ENCODE measurements at places on chromosomes 5 and 9. TPM values are rescaled to one million over a fixed set of nuclear protein-coding genes. Genes with fewer than 3 reads are reported as not detected.

DNA sequence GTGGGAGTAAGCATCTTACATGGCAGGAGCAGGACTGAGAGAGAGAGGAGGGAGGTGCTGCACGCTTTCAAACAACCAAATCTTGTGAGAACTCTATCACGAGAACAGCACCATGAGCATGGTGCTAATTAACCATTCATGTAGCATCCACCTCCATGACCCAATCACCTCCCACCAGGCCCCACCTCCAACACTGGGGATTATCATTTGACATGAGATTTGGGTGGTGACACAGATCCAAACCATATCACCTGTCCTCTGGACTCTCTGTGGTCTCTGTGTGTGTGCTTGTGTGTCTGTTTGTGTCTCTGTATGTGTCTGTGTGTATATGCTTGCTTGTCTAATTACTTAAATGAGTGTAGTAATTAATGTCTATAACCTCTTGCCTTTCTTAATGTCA lies 31.1 kb downstream of the SEC61B start:
- no peak for DNase-seq

DNA sequence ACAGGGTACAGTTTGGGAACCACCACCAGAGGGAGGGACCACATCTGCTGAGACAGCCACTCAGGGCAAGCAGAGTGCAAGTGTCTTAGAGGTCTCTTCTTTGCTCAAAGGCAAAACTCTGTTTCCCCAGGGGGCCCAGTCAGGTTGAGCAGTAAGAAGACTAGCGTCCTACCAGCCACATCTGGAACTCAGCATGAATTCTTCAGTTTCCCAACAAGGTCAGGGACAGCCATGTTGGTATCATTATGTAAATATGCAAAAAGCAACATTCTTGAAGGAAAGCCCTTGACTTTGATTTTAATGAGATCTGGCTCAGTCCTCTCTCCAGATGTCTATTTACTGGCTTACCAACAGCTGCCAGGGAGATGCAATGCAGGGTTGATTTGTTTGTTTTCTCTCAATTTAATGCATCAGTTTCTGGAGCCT lies 46.7 kb downstream of the TGFBI start:
- DNase-seq = peak; percentile 21

DNA sequence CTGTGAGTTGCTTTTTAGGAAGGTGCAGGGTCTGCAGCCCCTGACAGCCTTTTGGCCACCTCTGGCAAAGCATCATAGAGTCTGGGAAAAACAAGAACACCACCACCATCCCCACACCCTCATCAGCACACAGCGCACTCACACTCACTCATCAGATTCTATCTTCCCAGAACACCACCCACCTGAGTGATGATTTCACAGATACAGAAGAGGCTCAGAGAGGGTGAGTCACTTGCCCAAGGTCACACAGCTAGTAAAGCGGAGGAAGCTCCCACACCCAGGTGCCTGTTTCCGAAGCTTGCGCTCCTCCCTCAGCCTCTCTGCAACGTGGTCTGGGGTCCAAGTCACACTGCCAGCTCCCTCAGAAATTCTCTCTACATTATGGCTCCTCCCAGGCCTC lies 41.8 kb upstream of the HRH2 start:
- DNase-seq = no peak

DNA sequence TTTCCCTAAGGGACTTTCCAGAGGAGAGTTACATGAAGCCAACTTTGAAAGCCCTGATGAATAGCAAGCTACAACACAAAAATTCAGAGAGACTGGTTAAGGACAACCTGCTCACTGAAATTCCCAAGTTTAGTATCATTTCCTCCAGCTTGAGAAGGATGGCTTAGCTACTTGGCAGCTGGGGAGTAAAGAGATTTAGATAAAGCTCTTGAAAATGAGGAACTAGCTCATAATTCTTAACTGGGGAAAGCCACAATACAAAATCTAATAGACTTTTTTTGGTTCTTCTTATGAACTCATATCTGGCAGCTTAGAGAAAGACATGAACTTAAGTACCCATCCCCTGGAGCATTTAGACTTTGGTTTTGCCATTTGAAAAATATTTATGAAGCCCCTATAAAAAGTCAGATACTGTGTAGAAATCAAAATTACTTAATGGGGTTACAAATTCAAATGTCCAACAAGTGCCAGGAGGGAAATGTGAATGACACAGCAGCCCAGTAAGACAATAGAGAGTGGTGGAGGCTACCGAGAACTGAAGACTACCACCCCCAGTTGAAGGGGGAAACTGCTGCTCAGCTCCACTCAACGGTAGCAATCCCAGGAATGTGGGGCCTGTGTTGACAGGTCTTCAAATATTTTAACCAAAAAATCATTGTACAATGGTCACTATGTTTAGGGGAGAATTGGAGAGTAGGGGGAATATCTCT lies 79.4 kb upstream of the ADRB2 start:
- DNase-seq = peak; percentile 24

DNA sequence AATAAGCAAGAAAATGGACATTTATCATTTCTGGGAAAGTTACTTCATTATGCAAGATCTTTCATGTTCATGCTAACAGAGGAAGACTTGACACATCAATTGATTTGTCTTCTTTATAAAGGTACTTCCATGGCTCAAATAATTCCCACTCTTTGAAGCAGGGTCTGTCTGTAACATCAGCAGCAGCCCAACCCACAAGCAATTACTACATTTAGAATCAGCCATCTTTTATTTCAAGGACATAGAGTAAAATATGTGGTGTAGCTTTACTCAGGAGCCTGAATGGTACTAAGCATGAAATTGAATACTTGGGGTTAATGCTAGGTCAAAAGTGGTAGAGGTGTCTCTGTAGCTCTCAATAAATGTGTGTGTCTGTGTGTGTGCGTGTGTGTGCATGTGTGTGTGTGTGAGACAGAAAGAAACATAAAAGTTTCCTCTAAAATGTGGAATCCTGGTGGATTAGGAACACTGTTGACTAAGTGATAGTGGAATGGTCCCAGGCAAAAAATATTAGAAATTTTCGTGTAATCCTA lies 581.1 kb downstream of the CAAP1 start:
- DNase-seq = no peak

DNA sequence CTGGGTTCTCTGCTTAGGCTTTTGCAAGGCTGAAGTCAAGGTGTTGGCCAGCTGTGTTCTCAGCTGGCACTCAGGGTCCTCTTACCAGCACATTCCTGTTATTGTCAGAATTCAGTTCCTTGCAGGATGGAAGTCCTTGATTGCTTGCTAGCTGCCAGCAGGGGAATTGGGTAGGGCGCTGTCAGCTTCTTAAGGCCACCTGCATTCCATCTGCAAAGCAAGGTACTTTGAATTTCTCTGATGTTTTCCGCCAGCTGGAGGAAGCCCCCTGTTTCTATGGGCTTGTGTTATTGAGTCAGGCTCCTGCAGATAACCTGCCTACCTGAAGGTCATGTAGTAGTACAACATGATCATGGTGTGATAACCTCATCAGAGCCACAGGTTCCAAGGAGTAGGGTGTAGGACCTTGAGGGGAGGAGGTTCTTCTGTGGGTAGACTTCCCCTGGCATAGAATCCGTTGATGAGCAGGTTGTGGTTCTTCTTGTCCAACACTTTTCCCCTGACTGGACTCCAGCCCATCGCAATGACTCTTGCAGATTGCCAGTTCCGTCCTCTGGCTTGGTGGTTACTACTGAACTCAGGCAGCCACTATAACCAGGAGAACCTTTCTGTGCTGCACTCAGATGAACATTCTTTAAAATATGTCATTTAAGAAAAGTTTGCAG lies 6.8 kb downstream of the TENT4A start:
- DNase-seq = peak; percentile 57

DNA sequence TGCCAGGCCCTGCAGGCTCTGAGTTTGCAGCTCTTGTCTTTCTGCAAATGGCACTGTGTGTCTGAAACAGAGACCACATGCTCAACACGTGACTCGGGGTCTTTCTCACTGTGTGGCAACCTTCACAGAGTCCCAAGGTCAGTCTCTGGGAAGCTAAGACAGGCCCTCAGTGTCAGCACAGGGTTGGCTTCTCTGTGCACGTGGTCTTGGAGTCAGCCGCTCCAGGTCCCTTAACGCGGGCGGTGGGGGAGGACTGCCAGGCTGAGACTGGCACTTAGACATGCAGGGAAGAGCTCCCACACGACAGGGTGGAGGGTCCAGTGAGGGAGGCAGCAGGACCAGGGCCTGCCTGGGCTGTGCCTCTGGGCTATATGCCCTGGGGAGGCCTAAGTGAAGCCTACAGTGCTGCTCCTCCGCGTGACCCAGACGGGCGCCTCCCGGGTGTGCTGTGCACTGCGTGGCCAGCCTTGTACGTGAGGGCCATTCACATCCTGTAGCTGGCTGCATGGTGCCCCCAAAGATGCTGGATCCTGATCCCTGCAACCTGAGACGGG lies 76.8 kb downstream of the ADAMTS2 start:
- DNase-seq = no peak

GRCh38 chr5:77129391-77129990 lies 42.4 kb upstream of the ZBED3 start:
- peak; percentile 24 for DNase-seq

DNA sequence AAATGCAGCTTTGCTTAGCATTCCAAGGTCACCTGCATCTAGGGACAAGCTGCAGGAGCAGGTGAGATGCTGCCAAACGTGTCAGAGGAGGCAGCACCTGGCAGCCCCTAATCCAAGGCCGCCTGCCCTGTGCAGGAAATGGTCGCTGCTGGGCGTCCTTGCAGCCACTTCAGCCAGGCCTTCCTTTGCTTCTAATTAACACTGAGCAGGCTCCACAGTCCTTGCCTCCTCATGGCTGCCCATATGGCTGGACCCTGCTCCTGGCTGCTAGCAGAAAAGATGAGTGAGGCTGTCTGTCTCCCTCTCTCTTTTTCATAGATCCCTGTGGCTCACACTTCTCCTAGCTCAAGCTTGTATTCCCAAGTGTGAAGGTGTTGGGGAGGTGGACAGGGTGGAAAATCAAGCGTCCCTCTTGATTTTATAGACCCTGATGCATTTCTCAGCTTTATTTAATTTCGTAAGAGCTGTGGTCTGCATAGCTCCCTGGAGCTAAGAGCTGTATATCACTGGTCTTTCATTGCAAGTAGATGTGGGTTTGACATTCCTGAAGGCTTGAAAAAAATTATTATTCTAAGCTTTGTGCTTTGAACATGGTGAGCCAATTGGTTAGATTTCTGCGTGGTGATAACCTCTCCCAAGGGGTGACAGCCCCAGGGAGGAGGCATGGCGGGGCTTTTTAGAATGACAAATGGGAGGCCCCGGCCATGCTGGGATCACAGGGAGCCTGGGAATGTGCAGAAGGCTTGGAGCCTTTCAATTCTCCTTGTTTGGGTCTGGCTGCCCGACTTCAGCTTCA lies 193.8 kb downstream of the SLIT3 start:
- DNase-seq = no peak

DNA sequence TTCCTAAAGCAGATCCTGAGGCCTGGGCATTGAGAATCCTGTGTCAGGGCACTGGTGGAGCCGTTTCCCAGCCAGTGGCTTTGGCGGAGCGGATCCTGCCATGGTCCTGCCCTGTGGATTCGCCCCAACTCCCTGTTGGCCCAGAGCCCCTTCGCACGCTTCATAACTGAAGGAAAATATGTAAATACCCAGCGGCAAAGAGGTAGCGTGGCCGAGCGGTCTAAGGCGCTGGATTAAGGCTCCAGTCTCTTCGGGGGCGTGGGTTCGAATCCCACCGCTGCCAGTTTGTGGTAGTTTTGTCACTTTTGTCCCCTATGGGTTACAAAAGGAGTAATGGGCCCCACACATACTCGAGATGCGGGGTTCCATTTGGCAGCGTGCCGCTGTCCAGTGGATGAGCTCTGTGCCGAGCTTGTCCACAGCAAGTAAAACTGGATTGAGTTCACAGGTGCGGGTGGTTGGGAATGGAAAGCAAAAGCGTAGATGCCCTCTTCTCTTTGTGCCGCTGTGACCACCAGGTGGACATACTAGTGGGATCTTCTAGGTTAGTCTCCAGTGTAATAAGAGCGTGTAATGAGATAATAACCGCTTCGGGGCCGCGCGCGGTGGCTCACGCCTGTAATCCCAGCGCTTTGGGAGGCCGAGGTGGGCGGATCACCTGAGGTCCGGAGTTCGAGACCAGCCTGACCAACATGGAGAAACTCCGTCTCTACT lies 17.3 kb downstream of the TRIM7 start:
- DNase-seq = peak; percentile 75

- no peak for DNase-seq
Measured at GRCh38 chr9:101201630-101202029, 173.1 kb downstream of the PLPPR1 start.

GRCh38 chr9:75610246-75610645 lies 280.2 kb upstream of the PCSK5 start:
- DNase-seq = no peak

DNA sequence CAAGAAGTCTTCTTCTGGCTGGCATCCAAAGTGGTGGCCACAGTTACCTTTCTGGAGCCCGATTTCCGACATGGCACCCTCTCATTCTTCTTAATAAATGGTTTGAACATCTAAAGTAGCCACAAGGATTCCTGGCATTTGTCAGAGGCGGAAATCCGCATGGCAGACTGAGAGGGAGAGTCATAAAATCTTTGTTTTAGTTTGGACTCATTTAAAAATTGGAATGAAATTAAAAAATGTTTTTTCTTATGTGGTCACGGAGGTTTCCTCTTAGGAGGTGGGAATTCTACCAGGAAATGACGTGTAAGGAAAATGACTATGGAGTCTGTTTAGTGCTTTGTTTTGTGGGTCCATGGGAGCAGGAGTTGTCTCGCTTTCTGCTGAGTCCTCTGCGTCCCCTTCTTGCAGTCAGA lies 133.0 kb upstream of the PTCH1 start:
- DNase-seq = no peak

DNA sequence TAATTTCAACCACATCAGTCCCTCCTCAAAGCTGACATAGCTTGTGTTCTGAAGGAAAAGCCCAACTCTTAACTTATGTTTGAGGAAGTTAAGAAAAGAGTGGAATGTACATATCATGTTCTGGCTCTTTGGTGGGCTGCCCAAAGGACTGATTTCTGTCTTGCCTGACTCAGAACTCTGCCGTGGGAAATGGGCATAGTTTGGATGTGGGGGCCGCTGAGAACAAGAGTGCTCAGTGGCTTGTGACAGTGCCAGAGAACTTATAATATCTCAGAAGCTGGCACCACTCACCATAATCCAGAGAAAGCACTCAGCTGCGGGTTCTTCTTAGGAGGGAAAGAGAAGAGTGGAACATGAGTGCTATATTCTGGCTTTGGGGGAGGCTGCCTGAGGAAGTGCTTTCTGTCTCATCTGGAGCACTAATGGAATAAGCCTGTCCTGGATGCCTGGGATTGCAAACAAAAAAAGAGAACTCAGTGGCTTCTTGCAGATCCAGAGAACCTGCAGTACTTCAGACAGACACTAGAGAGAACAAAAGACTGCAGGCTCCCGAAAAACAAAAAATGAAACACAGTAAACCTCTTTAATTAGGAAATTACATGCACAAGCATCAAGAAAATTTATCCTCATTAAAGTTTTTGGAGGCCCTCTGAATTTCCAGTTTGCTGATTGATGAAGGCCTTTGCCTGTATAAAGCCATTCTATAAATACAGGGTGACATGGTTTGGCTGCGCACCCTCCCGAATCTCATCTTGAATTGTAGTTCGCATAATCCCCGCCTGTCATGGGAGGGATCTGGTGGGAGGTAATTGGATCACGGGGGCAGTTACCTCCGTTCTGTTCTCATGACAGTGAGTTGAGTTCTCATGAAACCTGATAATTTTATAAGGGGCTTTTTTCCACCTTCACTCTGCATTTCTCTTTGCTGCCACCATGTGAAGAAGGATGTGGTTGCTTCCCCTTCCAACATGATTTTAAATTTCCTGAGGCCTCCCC lies 207.0 kb downstream of the DMAC1 start:
- no peak for DNase-seq

OR1J2 gene
- total RNA-seq = not detected

LVRN gene
- total RNA-seq = not detected

PDE8B gene
- total RNA-seq = 0.21 TPM

MEIKIN gene
- total RNA-seq = not detected

FGF10 gene
- total RNA-seq = not detected

OMD gene
- total RNA-seq = not detected

UTP15 gene
- 32.1 TPM for total RNA-seq

LARP1 gene
- 300 TPM for total RNA-seq
